Neural crest cell (in vitro differentiated cells): ENCODE measurements at places on chromosomes 6 and 20.

DNA sequence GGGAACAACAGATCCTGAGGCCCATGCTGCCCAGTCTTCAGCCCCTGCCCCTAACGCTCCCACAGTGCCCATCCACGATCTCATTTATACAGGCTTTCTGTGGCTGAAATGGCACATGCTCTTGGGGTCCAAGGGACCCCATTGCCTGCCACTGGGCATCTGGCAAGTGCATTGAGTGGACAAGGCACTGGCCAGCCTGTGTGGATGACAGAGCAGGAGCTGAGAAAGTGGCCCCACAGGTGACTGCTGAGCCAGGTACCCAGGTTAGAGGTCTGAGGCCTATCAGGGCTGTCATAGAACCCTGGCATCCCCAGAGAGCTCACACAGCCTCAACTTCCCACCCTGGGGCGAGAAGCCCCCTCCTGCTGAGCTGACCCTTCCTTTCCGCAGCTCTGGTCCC, 86.0 kb upstream of the NXT1 start:
- DNase-seq, result no peak
- H3K27me3 ChIP-seq, result no peaks in the 10 kb centered on the region

- no peak overlapping the region for H3K4me3 ChIP-seq
- peaks cover 3% of the 10 kb centered on the region for H3K4me1 ChIP-seq
- peaks cover 5% of the 10 kb centered on the region for H3K36me3 ChIP-seq
- H3K27me3 ChIP-seq, result peaks cover 8% of the 10 kb centered on the region
- peak; percentile 18 for DNase-seq
Observed at GRCh38 chr20:61044499-61044898, 207.6 kb upstream of the CDH4 start.

DNA sequence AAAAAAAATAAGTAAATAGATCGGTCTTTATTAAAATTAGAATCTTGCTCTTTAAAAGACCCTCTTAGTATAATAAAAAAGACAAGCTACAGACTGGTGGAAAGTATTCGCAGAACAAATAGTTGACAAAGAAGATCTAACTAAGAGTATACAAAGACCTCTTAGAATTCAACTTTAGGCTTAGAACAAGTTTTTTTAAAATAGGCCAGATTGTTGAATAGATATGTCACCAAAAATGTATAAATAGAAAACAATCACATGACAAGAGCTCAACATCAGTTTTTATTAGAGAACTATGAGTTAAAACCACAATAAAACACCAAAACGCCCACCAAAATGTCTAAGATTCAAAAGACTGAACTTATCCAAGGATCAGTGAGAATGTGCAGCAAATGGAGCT, 632.7 kb upstream of the PTCHD4 start:
- no peaks in the 10 kb centered on the region for H3K27me3 ChIP-seq
- H3K36me3 ChIP-seq, result no peaks in the 10 kb centered on the region
- no peak overlapping the region for H3K4me3 ChIP-seq
- H3K27ac ChIP-seq, result no peak overlapping the region
- no peak for DNase-seq

GRCh38 chr6:5279891-5280338, 18.6 kb downstream of the FARS2 start:
- no peak overlapping the region for H3K27ac ChIP-seq
- no peaks in the 10 kb centered on the region for H3K27me3 ChIP-seq
- H3K4me3 ChIP-seq, result no peak overlapping the region
- peaks cover 2% of the 10 kb centered on the region for H3K36me3 ChIP-seq
- DNase-seq, result no peak

DNA sequence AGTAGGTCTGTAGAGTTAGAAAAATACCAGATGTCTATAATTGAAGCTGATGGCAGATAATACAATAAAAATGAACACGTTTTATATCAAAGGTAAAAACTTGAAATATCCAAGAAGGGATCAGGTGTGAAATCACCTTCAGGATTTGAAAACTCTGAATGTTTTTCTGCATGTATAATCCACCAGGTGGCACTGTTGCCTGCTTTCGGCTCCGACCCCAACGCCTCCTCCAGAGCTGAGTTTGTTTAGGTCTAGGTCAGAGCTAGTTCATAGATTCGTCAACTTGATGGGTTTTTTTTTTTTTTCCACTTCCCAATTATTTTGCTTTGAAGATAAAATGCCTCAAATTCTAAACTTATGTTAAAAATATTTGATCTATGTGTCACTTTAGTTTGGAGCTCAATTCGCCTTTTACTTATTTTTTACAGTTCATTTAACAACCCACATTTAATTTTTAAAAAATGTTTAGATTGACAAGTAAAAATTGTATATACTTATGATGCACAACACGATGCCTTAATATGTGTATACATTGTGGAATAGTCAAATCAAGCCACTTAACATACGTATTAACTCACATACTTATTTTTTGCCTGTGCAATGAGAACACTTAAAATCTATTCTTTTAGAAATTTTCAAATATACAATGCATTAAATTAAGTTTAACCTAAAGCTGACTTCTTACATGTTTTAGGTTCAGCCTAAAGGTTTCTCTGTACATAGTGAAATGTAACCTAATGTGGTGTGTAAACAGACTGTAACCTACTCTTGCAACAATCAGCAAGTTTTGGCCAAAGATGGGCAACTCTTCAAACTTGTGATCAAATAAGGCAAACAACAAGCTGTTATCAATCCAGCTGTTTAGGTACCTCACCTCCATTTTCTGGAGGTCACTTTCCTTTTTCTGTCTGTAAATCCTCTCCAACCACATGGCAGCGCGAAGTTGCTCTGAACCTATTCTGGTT, 39.4 kb upstream of the ENPP4 start:
- no peak overlapping the region for H3K27ac ChIP-seq
- DNase-seq, result peak; percentile 36
- H3K4me3 ChIP-seq, result no peak overlapping the region
- H3K4me1 ChIP-seq, result no peaks in the 10 kb centered on the region
- H3K36me3 ChIP-seq, result peaks cover 2% of the 10 kb centered on the region

DNA sequence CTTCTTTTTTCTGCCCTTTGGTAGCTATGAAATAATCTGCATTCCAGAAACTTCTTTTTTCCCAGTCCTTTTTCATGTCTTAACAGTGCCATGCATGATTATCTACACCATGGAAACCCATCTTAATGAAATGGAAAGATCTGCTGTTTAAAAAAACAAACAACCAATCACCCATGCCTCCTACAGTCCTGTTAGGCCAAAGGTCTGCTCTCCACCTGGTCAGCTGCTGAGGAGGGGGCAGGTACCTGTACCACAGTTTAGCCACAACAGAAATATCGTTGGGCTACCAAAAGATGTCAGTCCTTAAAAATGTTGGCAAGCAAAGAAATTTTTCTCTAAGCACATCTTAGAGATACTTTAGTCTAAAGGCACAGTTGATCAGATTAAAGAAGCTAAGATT, 112.6 kb downstream of the SLC16A10 start:
- H3K27me3 ChIP-seq, result no peaks in the 10 kb centered on the region
- H3K27ac ChIP-seq, result no peak overlapping the region
- H3K4me1 ChIP-seq, result peaks cover 20% of the 10 kb centered on the region
- no peak for DNase-seq
- no peak overlapping the region for H3K4me3 ChIP-seq

DNA sequence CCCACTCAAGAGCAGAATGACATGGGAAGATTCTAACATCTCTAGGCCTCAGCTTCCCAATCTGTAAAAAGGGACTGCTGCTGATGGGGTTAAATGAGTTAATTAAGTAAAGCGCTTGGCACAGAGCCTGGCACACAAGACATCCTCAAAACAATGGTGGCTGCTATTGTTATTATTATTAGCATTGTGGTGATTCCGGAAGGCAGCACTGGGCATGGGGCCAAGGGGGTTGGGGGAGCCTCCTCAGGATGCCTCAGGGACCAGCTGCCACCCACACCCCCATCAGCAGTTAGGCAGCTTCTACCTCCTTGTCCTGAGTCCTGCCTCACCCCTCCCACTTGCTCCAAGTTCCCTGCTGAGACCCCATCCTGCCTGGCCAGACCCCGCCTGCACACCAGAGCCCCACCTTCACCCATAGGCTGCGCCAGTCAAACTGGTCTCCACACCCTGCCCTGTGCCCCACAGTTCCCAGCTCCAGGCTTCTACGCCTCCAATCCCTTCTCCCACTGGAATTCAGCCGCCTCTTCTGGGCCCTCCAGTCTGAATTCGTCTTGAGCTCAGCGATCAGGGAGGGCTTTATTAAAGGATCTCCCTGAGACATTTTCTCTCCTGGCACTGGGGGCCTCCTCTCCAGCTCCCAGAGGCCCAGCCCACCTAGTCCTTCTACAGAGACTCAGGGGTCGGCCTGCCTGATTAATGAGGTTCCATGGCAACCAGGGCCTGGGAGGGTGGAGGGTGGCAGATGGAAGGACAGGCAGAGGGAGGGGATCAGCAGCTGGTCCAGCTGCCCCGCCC, 1.5 kb downstream of the E2F1 start:
- peaks cover 51% of the 10 kb centered on the region for H3K4me1 ChIP-seq
- no peaks in the 10 kb centered on the region for H3K36me3 ChIP-seq
- peak overlapping the region; percentile 96 for H3K27ac ChIP-seq
- no peak for DNase-seq
- peaks cover 3% of the 10 kb centered on the region for H3K27me3 ChIP-seq
- peak overlapping the region; percentile 92 for H3K4me3 ChIP-seq

DNA sequence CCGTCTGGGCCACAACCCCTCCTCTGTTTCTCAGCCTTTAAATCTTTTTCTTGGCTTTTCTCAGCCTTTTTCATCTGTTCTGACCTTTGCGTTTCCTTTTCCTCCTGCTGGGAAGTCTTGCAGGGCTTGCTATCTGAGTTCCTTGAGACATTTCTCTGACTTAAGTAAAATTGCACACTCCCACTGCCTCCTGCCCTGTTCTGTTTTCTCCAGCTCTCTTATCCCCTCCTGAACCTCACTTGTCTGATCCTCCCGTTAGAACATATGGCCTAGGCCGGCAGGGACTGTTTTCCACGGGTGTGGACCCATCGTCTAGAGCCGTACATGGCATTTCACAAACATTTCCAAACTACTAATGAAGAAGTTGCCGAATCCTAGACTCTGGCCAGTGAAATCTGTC, 63.0 kb downstream of the ARID1B start:
- H3K27ac ChIP-seq, result peak overlapping the region; percentile 94
- no peak for DNase-seq
- H3K36me3 ChIP-seq, result no peaks in the 10 kb centered on the region

- H3K27me3 ChIP-seq, result no peaks in the 10 kb centered on the region
- H3K4me1 ChIP-seq, result no peaks in the 10 kb centered on the region
- H3K4me3 ChIP-seq, result no peak overlapping the region
- peaks cover 7% of the 10 kb centered on the region for H3K36me3 ChIP-seq
Observed at GRCh38 chr20:25461786-25462545, 54.5 kb downstream of the GINS1 start.

DNA sequence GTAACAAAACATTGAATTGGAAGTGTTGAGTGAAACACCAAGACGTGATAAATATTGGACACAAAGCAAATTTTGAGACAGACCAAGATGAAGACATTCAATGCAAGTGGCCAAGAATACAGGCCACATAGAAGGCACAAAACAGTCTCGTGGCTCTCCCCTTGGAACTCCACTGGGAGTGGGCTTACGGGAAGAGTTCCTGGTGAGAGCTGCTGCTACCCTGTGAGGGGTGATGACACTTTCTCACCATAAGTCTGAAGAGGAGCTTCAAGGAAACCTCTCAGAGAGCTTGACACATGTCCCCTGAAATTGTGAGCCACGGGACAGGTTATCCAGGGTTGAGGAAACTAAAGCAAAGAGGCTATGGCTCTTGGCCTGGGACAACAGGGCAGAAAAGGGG, 48.6 kb upstream of the SLC22A16 start:
- H3K4me3 ChIP-seq, result no peak overlapping the region
- H3K27ac ChIP-seq, result no peak overlapping the region
- DNase-seq, result no peak
- H3K4me1 ChIP-seq, result peaks cover 6% of the 10 kb centered on the region

- no peak overlapping the region for H3K4me3 ChIP-seq
- peaks cover 76% of the 10 kb centered on the region for H3K4me1 ChIP-seq
- H3K27me3 ChIP-seq, result no peaks in the 10 kb centered on the region
- no peaks in the 10 kb centered on the region for H3K36me3 ChIP-seq
Observed at GRCh38 chr6:159976686-159977254, 7.9 kb downstream of the IGF2R start.

GRCh38 chr6:169909113-169909512, 157.7 kb downstream of the ERMARD start:
- H3K4me3 ChIP-seq, result no peak overlapping the region
- no peak for DNase-seq
- H3K27ac ChIP-seq, result no peak overlapping the region
- H3K27me3 ChIP-seq, result no peaks in the 10 kb centered on the region
- no peaks in the 10 kb centered on the region for H3K36me3 ChIP-seq
- peaks cover 17% of the 10 kb centered on the region for H3K4me1 ChIP-seq

DNA sequence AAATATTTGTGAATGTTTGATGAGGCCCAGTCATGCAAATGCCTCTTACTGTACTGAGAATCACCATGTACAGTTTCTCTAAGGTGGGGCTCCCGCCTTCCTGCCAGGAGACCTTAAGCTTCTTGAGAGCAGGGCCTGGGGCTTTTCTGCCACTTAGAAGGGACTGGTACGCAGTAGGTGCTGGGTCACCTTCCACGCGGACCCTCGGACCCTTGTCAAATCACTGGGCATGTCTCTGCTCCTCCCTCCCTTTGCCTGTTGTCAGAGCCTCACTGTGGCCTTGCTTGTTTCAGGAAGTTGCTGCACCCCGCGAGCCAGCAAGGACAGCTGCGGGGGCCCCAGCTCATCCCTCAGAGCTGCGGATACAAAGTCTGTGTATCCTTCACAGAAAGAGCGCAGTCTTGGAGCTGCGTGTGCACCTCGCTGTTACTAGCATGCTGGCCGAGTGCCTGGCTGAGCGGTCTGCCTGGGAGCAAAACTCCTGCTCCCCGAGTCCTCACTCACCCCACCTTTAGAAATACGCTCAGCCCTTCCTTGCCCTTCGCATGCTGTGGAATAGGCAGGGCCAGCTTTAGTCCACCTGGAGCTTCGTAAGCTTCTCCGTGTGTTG, 30.7 kb upstream of the IRF4 start:
- no peak for DNase-seq
- H3K27ac ChIP-seq, result no peak overlapping the region
- H3K27me3 ChIP-seq, result no peaks in the 10 kb centered on the region
- H3K4me3 ChIP-seq, result no peak overlapping the region
- H3K36me3 ChIP-seq, result peaks cover 19% of the 10 kb centered on the region

- H3K4me3 ChIP-seq, result no peak overlapping the region
Observed at GRCh38 chr6:79808921-79809320, 138.4 kb downstream of the ELOVL4 start.

DNA sequence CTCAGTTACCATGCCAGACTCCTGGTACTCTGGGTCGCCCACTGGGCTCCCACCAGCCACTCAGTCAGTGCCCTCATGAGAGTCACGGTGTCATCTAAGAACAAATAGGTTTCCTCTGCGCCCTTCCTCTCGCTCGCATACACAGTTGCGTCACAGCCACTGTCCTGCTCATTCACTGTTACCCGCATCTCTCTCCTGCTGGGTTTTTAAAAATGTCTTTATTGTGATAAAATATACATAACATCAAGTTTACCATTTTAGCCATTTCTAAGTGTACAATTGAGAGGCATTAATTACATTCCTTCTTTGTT, 4.0 kb downstream of the TEAD3 start:
- H3K4me3 ChIP-seq, result peak overlapping the region; percentile 80
- no peak overlapping the region for H3K27ac ChIP-seq
- H3K27me3 ChIP-seq, result no peaks in the 10 kb centered on the region
- peaks cover 62% of the 10 kb centered on the region for H3K4me1 ChIP-seq
- DNase-seq, result no peak

- peaks cover 23% of the 10 kb centered on the region for H3K4me1 ChIP-seq
Observed at GRCh38 chr6:6315660-6316059, 4.8 kb downstream of the F13A1 start.

GRCh38 chr20:35269055-35269781, 8.7 kb downstream of the MMP24OS start:
- DNase-seq, result peak; percentile 78
- H3K27me3 ChIP-seq, result no peaks in the 10 kb centered on the region
- H3K36me3 ChIP-seq, result peaks cover 5% of the 10 kb centered on the region
- peaks cover 5% of the 10 kb centered on the region for H3K4me1 ChIP-seq
- H3K4me3 ChIP-seq, result no peak overlapping the region

- no peaks in the 10 kb centered on the region for H3K27me3 ChIP-seq
- H3K27ac ChIP-seq, result no peak overlapping the region
- DNase-seq, result no peak
- H3K4me1 ChIP-seq, result peaks cover 13% of the 10 kb centered on the region
Observed at GRCh38 chr6:119035459-119035858, 43.0 kb downstream of the FAM184A start.
